Peyer's patch (tissue), 4 donors: ENCODE measurements at places on chromosomes 7 and 10. TPM values are rescaled to one million over a fixed set of nuclear protein-coding genes. Genes with fewer than 3 reads are reported as not detected.

Gene TAS2R3
- 6.3 TPM for total RNA-seq

Gene TUBAL3
- 95.4 TPM for total RNA-seq

Gene CARD11
- total RNA-seq = 3.1 TPM

Gene RASSF4
- total RNA-seq = 99.6 TPM

Gene IL6
- total RNA-seq = 0.94 TPM

Gene CCDC172
- total RNA-seq = not detected

Gene COL28A1
- 2.4 TPM for total RNA-seq

Gene CNTNAP2
- total RNA-seq = 4.9 TPM

Gene CFTR
- total RNA-seq = 58.6 TPM

Gene DRGX
- not detected for total RNA-seq

Gene HTR5A
- not detected for total RNA-seq

Gene DNA2
- 5.0 TPM for total RNA-seq

Gene CUTC
- total RNA-seq = 15.1 TPM

Gene LRMDA
- 2.4 TPM for total RNA-seq

Gene ELFN1
- total RNA-seq = not detected

Gene CRPPA
- total RNA-seq = 2.3 TPM

Gene SH2D4B
- not detected for total RNA-seq
